CMK (cell line): ENCODE measurements at places on chromosomes 13 and 19.

GRCh38 chr13:108168929-108169328, 46.4 kb downstream of the LIG4 start:
- DNase-seq: no peak

GRCh38 chr13:111511805-111512504, 191.5 kb downstream of the TEX29 start:
- no peak for DNase-seq

DNA sequence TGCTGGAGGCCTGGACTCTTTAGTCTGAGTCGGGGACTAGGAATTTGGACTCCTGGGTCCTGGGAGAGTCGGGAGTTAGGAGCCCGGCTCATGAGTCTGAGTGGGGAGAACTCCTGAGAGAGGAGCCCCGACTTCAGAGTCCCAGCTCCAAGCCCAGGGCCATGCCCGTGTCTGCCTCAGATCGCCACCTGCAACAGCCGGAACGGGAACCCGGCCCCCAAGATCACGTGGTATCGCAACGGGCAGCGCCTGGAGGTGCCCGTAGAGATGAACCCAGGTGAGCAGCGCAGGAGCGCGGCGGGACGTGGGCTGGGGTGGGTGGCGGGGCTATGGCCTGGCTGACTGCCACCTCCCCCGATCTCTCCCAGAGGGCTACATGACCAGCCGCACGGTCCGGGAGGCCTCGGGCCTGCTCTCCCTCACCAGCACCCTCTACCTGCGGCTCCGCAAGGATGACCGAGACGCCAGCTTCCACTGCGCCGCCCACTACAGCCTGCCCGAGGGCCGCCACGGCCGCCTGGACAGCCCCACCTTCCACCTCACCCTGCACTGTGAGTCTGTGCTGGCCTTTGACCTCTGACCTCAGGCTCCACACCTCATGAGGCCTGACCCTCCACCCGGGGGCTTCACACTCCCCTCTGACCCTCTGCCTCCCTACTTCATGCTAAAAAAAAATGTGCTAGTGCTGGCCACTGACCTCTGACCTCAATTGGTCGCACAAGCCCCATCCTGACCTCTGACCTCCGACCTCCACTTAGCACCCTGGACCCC, 4.4 kb downstream of the BCAM start:
- no peak for DNase-seq

- DNase-seq: no peak
Measured at GRCh38 chr19:13092606-13093235, 9.9 kb downstream of the LYL1 start.

DNA sequence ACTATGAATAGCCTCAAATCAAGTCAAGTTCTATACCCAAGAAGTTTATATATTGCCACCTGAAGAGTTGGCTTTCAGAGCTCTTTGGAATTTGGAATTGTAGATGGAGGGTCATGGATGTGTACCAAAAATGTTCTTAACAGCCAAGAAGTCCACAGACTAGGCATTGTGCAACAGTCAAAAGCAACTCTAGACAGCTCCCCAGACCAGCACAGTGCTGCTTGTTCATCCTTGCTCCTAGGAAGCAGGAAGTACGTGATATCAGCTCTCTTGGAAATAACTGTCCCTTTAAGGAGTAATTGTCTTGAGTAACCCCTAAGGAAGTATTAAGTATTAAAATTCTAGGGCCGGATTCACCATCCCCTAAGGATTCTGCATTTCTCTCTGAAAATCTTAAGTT, 30.7 kb upstream of the IL17D start:
- DNase-seq: no peak

- no peak for DNase-seq
Measured at GRCh38 chr13:33090755-33091414, 74.7 kb downstream of the KL start.

- no peak for DNase-seq
Measured at GRCh38 chr13:20776751-20777150, 3.0 kb upstream of the EEF1AKMT1 start.

- no peak for DNase-seq
Measured at GRCh38 chr13:80133631-80134261, 207.2 kb downstream of the SPRY2 start.
